HEK293T (cell line): ENCODE measurements at places on chromosomes 13 and 19.

DNA sequence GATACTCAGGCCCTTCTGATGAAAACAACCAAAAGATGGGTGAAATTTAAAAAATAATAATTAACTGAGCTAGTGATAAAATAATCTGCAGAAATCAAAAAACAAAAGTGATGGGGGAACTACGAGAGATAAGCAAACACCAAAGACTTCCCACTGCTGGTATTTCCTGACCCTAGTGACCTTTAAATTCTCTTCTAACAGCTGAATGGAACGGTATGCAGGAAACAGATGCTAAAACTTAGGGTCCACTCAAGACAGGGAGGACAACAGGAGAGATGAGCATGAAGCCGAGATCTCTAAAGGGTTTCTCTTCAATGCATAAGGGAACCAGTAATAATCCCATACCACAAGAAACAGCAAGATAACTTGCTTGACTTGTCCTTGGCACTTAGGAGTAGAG lies 50.8 kb downstream of the USP12 start:
- DNase-seq: no peak

DNA sequence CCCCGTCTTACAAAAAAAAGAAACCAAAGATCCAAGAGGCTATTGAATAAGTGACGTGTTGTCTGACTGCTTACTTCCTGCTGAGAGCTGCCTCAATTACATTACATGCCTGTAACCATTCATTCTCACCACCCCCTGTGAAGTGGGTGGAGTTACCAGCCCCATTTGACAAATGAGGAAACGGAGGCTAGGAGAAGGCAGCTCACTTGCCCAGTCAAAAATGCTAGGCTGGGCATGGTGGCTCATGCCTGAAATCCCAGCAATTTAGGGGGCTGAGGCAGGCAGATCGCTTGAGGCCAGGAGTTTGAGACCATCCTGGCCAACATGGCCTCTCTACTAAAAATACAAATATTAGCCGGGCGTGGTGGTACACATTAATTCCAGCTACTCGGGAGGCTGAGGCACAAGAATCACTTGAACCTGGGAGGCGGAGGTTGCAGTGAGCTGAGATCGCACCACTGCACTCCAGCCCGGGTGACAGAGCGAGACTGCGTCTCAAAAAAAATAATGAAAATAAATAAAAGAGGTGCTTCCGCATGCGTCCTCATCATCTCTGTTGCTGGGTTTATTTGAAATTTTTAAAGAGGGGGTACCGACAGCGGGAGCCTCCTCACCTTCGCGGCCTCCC lies 499 bp downstream of the LSM7 start:
- no peak for DNase-seq

GRCh38 chr19:6577476-6578125 lies 13.3 kb downstream of the CD70 start:
- DNase-seq: no peak

- DNase-seq: no peak
Measured at GRCh38 chr13:27622102-27622820, 569 bp downstream of the POLR1D start.

GRCh38 chr19:11494634-11495285 lies 10.9 kb downstream of the ZNF653 start:
- DNase-seq: no peak

GRCh38 chr19:2312820-2313501 lies 5.0 kb upstream of the LINGO3 start:
- no peak for DNase-seq

DNA sequence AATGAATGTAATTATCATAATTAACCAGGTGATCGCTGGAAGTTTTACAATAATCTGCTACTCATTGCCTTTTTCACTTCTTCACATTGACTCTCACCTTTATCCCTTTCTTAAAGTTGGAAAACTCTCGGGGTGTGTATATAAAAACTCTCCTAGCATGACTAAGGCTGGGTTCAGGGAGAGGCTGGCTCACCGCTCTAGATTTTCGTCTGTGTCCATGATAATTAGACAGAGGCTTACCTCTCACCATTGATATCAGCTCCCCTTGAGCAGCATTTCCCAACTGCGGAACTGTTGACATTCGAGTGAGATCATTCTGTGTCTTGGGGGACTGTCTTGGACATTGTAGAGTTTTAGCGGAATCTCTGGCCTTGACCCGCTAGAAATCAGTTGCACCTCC lies 39.4 kb downstream of the NFIX start:
- DNase-seq: no peak
